Left hindlimb (tissue), 1 donor: ENCODE measurements at places on chromosomes 6 and 20.

GRCh38 chr6:125994670-125995488, 8.5 kb downstream of the TRMT11 start:
- no peak for DNase-seq

DNA sequence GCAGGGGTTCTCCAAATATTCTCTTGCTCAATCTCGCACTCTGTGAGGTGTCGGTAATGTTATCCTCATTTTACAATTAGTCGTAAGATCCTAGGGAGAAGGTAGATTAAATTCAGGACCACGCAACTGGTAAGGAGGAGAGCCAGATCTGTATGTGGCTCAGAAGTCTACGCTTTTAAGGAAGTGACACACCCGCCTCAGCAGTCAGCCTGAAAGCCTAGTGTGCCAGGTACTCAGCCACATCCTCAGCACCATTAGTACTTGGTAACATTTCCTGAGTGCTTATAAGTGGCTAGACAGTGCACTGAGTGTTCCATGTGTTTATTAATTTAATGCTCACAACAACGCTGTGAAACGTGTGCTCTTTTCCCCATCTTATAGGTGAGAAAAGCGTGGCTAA, 63.7 kb downstream of the DHX35 start:
- no peak for DNase-seq

GRCh38 chr6:122400121-122400450, 634 bp downstream of the HSF2 start:
- DNase-seq, result no peak

DNA sequence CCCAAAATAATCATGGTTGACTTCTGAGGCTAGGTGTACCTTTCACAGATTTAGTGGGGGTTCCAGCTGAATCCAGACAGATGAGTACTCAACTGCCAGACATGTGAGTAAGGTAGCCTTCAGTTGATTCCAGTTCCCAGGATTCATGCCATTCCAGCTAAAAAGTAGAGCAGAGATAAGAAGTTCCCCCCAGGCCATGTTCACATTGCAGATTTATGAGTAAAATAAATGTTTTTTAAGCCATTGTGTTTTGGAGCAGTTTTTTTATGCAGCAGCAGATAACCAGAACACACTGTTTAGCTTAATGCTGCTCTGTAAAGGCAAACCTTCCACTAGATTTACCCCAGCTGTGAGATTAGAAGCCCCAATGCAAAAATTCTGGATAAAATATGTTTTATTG, 245.0 kb downstream of the RFPL4B start:
- DNase-seq, result no peak

DNA sequence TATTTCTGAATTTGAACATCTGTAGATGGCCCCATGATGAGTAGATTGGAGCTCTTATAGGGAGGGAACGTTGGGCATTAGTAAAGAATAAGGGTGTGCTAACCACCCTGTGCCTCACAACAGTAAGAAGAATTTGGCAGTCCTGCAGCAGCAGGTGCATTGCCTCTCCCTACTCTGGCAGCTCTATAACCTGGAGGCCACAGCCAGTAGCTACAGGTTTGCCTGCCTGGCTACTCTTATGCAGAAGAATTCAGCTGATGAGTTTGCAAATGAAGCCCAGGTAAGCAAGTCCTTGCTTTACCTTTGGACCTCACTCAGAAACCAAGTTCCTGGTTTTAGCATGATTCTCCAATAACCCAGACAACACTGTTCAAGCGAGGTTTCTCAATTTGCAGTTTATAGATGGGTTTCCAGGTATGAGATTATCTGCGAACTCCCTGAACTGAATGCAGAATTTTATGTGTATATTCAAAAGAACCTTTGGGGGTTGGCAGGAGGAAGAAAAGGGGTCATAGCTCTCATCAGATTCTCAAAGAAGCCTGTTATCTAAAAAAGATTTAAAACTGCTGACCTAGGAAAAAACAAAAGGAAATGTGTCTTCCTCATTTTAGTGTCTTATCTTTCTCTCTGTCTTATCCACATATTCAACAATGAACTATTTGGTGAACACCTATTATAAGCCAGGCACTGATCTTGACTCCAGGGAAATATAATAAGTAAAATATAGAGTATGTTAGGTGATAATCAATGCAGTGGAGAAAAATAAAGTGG, 18.9 kb downstream of the TREML1 start:
- no peak for DNase-seq
